ENCODE measurements at places on chromosomes 1 and 21.

GRCh38 chr1:187626056-187626455, 797.3 kb downstream of the PLA2G4A start:
- no peak for DNase-seq

DNA sequence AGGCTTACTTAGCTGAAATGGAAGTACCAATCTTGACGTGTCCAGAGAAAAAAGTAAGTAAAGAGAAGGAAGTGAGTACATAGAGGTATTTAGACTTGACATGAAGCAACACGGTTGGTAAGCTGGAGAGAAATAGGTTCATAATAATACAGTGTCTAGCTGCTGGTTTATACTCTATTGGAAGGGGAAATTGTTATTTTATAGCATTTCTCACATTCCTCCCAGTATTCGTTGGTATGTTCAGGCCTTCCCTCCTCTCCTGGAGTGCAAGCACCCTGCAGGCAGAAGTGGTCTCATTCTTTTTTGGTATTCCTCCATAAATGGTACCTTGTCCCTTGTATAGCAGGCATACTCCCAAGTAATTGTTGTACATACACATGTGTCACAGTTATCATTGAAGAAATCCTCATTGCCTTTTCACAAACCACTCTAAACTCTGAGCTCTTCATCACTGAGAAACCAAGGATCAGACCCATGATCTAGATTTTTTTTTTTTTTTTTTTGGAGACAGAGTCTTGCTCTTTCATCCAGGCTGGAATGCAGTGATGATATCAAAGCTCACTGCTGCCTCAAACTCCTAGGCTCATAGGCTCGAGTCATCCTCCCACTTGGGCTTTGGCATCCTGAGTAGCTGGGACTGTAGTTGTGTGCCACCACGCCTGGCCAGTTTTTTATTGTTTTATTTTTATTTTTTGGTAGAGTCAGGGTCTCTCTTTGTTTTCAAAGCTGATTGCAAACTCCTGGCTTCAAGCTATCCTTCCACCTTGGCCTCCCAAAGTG, 9.8 kb upstream of the IPO9 start:
- no peak for DNase-seq

DNA sequence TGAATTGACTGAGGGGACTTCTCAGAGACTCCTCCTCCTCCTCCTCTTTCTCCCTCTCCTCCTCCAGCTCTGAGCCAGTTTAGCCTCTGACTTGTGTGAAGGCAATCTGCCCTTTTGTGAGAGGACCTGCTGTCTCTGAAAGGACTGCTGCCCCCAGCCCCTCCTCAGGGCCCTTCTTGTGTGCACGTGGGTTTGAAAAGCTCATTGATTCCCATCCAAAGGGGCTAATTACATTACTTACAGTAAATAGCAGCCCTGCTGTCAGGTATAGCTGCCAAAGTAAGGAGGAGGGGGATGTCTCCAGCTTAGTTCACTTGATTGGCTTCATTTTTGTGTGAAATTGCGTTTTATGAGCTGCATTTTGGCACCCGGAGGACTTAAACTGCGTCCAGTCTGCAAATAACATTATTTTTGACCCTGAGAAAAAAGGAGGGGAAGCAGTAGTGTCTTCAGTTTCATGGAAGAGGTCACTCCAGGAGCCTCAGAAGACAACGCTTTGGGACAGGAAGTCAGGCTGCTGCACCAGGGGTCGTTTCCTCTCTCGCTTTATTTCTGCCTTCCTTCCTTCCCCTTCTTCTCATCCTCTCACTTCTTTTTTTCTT, 1.8 kb upstream of the LHX9 start:
- no peak for DNase-seq

- no peak for DNase-seq
Measured at GRCh38 chr1:21260405-21261125, 29.7 kb downstream of the ECE1 start.

- no peak for DNase-seq
Measured at GRCh38 chr1:183301239-183301638, 115.2 kb downstream of the LAMC2 start.

- DNase-seq = no peak
Measured at GRCh38 chr1:24117722-24118409, 5.9 kb upstream of the MYOM3 start.

- no peak for DNase-seq
Measured at GRCh38 chr1:66532798-66533783, 862 bp upstream of the SGIP1 start.

- DNase-seq = no peak
Measured at GRCh38 chr1:57164584-57164983, 198.8 kb upstream of the C8B start.

DNA sequence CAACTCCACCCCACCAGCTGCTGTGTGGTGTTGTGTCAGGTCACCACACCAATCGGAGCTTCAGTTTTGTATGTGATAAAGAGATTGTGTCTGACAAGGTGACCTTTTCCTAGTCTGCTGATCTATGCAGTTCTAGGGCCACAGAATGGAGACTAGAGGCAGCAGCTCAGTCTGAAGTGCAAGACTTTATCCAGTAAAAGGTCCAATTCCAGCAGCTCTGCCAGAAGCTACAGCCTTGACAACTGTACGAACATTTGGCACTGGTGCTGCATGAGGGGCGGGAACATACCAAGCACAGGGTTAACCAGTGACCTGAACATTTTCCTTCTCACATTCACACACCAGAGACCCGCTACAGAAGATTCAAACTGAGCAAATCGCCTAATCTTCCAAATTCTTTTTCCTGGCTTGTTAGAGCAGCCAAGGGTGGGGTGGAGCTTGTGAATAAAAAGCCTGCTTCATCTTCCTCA, 9.3 kb downstream of the FMO1 start:
- DNase-seq = no peak

- no peak for DNase-seq
Measured at GRCh38 chr1:210754878-210755665, 378.9 kb downstream of the KCNH1 start.

DNA sequence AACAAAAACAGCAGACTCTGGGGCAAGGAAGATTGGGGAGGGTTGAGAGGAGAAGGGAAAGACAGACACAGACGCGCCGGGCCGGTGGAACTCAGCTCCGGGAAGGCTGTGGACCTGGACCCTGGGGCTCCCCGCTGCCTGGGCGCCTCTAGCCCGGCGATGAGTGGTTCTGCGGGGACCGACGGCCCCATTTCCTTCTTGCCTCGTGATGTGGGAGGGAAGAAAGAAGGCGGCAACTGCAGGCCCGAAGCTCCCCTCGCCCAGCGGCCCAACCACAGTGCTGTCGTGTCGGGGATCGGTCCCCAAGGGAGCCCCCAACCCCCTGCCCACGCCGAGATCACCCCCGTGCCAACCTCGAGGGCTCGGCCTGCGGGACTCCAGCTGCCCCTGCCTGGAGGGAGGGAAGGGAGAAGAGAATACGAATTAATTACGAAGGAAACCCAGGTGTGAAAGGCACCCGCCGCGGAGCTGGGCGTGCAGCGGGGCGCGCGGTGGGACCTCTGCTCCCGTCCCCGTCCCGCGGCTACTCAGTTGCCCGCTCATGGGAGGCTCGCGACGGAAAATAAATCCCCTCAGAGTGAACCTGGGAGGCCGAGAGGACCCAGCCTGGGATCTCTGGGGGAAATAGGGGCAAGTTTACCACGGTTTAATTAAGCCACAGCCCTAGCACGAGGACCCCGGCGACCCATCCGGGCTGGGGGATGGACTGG, 7.4 kb downstream of the FOXD3 start:
- no peak for DNase-seq

GRCh38 chr1:150302338-150302737, 8.7 kb downstream of the MRPS21 start:
- no peak for DNase-seq

DNA sequence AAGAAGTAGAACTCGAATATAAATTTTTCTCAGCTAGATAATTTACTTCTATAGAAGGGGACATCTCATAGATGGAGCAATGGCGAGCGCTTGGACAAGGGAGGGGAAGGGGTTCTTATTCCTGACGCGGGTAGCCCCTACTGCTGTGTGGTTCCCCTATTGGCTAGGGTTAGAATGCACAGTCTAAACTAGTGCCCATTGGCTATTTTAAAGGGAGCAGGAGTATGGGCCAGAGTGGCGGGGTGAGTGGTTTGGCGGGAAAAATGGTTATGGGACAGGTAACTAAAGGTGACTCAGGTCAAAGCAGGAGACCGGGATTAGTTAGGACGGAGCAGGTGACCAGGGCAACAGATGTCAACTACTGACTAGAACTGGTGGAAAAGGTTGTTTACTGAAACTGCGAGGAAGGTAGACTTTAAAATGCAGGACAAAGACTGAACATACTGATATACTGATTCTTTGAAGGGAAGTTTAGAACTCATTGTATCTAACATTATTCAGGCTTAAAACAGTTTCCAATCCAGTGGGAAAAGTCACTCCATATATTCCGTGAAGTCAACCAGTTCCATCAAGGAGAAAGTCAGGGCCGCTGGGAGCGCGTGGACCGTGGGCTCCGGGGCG, 940 bp upstream of the ATAD3A start:
- no peak for DNase-seq

DNA sequence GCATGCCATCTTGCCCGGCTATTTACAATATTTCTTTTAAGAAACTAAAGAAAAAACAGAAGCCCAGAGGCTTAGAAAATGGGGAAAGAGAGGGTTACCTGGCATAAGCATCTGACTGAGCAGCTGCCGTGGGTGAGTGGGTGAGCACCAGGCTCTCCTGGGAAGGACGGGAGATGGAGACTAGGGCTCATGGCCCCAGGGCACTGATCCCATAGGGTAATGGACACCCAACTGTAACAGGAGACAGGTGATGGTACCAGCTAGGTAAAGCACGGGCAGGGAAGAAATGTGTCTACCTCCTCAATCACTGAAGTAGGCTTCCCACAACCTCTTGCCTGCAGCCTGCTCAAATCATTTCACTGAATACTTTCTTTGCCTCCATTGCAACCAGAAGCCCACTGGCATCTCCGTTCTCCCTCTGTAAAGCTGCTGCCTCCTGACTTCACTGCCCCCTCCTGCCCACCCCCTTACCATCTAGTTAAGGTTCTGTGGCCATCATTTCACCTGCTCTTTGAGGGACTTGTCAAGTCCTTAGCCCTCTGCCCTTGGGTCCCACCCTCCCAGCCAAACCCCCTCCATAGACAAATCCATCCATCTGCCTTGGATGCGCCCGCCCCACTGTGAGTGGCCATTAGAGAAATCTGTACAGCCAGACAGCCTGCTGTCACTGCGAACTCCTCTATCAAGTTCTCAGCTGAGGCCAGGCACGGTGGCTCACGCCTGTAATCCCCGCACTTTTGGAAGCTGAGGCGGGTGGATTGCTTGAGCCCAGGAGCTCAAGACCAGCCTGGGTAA, 6.2 kb downstream of the TMEM125 start:
- DNase-seq = no peak

DNA sequence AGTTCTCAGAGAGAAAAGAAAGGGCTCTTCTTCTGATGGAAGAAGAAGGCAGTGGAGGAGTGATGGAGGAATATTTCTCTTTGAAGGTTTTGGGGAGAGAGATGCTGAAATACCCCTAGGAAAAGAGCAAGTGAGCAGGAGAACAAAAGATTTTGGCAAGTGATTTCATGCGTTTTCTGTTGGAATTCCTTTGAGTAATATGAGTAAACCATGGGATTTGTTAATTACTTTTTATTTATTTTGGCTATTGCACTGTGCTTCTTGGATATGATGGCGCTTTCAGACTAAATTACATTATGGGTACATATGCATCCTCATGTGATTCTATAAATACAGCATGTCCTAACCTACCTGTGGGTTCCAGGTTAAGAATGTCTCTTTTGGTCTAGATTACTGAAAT, 210.1 kb upstream of the PTGFR start:
- no peak for DNase-seq

GRCh38 chr1:244626709-244627108, 26.2 kb upstream of the DESI2 start:
- DNase-seq = no peak

- no peak for DNase-seq
Measured at GRCh38 chr1:15459771-15460707, 3.5 kb downstream of the CELA2A start.

DNA sequence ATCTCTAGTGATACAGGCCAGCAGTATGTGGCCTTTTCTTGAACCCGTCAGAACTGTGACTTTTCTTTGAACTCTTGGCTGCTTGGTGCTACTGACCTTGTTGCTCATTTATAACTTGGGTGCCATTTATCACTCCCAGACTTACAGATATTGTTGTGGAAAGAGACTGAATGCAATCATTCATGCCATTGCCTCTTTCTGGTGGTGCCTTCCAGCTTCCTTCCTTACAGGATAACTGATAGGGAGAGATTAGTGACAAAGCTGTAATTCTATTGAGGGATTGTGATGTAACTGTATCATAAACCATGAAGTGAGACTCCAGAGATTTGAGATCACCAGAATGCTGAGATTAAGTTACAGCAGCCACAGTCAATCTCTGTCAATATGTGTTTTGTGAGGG, 256.5 kb downstream of the USP25 start:
- no peak for DNase-seq

GRCh38 chr1:207355060-207355459, 33.6 kb downstream of the CD55 start:
- no peak for DNase-seq

DNA sequence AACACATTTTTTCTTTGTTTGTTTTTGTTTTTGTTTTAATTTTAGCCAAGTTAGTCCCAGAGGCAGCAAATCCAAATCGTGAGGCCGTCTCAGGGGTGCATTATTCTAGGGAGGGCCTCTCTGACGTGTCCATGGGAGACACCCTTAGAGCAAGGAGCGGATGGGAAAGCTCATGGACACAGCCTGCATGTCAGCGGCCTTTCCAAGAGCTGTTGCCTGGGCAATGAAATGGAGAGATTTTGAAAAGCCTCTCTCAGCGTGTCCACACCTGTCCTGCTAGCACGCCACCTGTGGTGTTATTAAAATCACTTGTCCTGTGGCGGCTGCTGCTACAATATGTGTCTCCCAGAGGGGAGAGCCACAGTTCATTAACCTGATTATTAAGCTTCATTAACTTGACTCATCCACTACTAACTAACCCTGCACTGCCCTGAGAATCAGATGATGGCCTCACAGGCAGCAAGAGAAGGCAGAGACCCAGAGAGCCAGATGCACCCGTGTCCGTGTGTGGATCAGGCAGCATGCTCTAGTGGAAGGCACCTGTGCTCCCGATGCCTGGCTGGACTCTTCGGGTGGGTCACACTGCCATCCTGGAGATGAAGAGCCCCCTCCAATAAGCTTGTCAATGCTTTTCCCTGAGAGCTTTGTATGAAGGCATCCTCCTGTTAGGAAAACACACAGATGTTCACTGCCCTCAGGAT, 133.3 kb downstream of the PGBD5 start:
- DNase-seq = no peak

- no peak for DNase-seq
Measured at GRCh38 chr1:23521588-23521987, 9.4 kb downstream of the E2F2 start.

GRCh38 chr1:94231746-94232145, 5.6 kb downstream of the ARHGAP29 start:
- no peak for DNase-seq

DNA sequence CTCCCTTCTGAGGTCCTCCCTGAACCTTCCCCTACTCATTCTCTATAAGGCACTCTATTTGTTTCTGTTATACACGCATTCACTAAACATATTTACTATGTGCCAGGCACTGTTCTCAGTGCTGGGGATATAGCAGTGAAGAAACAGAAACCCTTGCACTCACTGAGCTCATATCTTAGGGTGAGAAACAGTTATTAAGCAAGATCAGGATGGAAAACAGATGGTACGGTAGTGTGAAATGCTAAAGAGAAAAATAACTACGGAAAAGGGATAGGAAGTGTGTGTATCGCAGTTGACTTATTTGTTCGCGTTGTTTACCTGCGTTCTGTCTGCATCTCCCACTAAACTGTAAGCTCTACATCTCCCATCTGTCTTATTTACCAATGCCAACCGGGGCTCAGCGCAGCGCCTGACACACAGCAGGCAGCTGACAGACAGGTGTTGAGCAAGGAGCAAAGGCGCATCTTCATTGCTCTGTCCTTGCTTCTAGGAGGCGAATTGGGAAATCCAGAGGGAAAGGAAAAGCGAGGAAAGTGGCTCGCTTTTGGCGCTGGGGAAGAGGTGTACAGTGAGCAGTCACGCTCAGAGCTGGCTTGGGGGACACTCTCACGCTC, 572 bp downstream of the CYB5RL start:
- DNase-seq = no peak

All from activated T-cell treated with anti-CD3 and anti-CD28 coated beads for 24 hours (primary cell).